ENCODE measurements at places on chromosomes 13 and 19.

DNA sequence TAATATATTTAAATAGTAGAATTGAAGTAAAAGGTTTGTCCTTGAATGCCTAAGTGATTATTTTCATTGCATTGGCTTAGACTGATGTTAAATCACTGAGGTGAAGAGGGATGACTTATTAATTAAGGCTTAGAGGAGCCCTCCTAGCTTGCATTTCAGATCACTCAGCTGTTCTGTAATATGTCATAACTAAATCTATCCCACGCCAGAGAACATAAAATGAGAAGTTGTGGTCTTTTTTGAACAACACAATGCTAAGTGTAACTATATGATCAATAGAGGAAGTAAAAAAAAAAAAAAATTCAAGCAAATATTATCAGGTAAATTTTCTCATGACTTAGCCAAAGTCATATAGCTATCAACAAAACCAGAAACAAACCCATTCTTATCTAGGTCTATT, 752.2 kb downstream of the GPC5 start:
- no peak for DNase-seq

GRCh38 chr13:103941506-103942140, 875.4 kb upstream of the SLC10A2 start:
- no peak for DNase-seq

- no peak for DNase-seq
These were observed 12.4 kb upstream of the CNFN start for GRCh38 chr19:42402376-42403116.

- DNase-seq, result no peak
These were observed 2.5 kb upstream of the DBP start for GRCh38 chr19:48639483-48640375.

- no peak for DNase-seq
These were observed 24.4 kb downstream of the MYO1F start for GRCh38 chr19:8552810-8553209.

DNA sequence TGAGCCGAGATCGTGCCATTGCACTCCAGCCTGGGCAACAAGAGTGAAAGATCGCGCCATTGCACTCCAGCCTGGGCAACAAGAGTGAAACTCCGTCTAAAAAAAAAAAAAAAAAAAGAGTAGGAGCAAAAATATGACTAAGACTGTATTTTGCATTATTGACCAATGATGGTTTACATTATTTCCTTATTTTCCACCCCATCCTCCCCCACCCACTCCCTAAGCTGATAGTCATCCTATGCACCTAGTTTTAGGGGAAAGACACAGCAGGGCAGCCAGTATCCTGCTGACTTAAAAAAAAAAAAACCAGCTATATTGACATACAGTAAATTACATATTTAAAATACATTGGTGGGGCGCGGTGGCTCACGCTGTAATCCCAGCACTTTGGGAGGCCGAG, 25.1 kb downstream of the VAV1 start:
- DNase-seq, result no peak

GRCh38 chr13:114194853-114195252, 15.8 kb downstream of the CFAP97D2 start:
- no peak for DNase-seq

DNA sequence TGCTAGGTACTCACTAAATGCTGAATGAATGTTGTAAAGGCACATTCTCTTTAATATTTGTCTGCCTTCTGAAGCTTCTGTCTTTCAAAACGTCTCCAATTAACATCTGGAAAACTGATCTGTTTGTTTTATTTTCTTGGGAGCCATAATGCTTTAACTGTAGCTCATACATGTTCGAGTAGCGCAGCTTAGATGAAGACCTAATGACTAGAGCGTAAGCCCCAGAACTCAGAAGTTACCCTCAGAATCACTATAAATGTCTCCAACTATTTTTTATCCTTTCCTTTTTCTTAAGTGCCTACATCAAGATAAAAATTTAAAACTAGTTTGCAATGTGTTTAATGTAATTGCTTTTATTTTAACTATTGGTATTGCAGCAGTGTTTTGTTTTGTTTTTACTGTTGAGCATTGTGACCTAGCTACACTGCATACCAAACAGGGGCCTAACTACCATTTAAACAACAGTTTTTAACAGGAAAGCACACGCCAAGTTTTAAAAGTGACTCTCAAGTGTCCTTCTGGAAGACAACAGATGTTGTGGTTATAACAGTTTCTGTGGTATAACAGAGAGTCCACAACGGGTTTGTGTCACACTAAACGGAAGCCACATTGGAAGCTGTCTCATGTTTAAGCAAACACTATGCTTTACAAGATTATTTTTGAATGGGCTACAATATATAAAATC, 42.0 kb downstream of the MRPL57 start:
- no peak for DNase-seq

DNA sequence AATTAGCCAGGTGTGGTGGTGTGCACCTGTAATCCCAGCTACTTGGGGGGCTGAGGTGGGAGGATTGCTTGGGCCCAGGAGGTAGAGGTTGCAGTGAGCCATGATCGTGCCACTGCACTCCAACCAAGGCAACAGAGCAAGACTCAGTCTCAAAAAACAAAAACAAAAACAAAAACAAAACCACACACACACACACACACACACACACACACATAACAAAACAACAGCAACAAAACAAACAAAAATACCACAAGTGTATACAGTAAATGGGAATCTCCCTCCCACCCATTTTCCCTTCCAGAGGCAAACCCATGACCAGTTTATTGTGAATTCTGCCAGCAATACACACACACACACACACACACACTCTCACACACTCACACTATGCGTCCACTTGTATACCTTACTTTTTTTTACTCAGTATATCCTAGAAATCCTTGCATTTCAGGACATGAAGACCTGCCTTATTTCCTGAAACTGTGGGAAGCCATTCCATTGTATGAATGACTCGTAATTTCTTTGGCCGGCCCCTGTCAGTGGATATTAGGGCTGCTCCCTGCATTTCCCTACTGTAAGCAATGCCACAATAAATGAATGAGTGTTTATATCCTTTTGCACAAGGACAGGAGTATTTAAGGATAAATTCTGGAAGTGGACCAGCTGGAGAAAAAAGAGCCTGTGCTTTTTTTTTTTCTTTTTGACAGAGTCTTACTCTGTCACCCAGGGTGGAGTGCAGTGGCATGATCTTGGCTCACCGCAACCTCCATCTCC, 6.9 kb upstream of the PLEKHF1 start:
- DNase-seq, result no peak

GRCh38 chr19:45086480-45086879, 6.5 kb upstream of the PPP1R37 start:
- no peak for DNase-seq

DNA sequence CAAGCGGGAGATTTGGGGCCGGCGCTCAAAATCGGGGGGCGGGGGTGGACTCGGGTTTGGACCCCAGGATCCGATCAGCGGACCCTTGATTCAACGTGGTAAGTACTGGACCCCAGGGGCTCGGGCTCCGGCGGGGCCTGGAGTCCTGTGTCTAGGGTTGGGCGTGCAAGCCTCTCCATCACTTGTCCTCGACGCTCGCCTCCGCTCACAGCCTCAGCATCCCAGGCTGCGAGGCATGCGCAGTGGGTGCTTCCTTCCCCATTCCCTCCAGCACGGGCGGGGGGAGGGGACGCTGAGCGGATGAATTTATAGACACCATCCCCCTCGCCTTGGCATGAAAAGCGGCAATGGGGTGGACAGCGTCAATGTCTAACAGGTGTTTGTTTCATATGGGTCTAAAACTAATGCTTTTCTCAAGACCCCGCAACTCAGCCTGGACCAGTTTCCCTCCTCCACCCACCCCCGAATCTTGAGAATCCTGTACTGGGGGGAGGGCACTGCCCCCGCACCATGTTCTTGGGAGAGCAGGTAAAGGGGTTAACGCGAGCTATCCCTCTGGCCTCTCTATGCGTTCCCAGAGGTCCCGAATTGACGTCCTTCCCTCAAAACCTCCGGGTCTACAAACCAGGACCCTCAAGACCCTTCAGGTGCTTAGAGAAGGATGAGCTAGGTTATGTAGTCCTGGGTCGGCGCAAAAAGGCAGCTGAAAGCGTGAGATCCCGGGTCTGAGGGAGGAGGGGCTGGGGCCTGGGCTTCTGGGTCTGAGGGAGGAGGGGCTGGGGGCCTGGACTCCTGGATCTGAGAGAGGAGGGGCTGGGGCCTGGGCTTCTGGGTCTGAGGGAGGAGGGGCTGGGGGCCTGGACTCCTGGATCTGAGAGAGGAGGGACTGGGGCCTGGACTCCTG, 579 bp downstream of the CPT1C start:
- DNase-seq, result peak; percentile 57

- DNase-seq, result no peak
These were observed 59.7 kb upstream of the MTIF3 start for GRCh38 chr13:27510082-27510481.

DNA sequence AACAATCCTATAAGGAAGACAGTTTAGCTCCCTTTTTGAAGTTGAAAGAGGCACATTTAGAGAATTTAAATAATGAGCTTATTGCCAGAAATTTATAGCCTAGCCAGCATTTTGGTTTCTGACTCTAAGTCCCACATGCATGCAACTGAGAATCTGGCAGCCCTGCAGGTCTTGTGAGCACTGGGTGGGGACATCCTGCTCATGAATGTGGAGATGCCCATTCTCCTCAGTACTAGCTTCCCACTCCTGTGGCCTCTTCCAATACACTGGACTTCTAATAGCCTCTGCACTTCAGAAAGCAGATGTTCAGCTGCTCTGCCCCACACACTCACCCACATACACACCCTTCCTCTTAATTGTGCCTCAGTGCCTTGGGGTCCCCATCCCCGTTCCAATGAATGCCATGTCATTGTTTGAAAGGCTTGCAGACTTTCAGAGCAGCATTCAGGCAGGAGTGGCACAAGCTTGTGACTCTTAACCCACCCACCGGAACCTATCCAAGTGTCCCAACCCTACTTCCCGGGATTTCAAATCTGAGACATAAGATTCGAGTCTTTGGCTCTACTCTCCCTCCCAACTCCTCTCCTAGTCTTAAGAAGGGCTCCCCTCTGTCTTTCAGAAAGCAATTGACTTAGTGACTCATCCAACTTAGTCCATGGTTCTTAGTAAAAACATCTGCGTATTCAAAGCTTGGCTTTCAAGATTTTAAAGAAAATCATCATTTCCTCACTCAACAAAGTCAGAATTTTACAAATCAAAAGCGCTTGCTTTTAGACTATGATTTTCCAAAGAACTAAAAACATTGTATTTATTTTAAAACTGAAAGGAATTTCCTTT, 80.0 kb upstream of the FREM2 start:
- DNase-seq, result no peak

DNA sequence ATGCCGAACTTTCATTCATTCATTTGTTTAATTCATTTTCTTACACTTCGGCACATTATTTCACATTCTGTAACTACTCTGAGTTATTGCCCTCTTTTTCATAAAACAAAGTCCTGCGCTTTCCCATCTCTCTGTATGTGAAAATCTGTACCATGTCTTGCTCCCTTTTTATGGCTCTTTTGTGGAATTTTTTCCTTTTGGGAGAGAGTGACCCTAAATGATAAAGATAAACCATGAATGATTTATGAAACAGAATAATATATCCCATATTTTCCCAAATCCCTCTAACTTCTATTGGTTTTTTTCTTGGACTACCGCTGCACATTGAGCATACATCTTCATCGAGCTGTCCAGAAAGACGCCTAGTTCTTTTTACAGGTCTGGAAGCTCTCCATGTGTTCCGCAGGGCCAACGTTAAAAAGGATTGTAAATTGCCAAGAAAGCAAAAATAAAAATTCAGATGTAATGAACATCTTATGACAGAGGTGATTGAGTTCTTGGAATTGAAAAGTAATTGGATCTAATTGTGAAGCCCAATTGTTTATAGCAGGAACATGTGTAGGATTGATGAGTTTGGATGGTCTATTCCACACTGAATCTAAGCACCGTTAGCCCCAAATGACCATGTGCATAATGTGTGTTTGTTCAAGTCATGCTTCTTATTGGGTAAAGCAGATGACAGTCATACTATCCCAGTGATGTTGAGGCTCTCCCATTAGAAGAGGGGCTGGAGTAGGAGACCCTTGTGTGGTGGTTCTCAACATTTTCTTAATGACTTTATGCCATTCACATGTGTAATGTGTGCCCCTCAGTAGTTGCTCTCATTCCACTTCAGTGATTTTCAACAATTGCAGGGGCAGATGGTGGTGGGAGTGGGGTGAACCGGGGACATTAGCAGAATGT, 378.9 kb downstream of the DLEU7 start:
- no peak for DNase-seq

DNA sequence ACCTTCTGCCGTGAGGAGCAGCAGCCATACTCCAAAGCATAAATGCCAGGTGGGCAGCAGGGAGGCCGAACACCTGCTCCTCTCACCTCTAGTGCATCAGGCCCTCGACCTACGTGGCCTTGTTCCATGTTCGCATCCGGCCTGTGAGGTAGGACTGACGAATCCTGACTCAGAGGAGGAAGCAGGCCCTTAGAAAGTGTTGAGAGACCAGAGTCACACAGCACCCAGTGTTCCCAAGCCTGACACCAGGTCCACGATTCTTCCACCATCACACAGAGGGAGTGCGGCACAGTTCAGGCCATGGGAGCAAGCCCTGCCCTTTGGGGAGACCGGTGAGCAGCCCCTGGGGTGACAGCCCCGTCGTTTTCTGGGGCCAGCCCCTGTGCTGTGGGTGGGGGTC, 14.7 kb downstream of the ATP12A start:
- no peak for DNase-seq

DNA sequence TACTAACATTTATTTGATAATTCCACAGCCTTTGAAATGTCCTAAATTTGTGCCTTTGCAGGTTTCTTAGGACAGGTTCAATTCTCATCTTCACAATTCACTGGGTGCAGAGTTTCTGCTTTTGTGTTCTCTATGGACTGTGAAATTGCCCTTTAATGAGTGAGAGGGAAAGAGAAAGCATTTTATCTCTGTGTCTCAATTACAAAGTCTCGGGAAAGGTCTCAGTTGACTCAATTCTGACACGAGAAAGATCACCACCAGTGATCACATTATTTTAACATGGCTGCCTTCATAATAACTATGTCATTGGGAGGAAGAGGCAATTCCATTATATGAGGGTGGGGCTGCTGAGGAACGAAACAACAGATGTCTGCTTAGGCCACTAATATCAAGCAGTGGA, 26.2 kb upstream of the LRCH1 start:
- no peak for DNase-seq
